ENCODE measurements at places on chromosomes 3 and 15.
A peak's percentile ranks its signal among the peaks of the same experiment; 100 is the strongest.

- peak; percentile 26 for DNase-seq
Measured at GRCh38 chr3:76222201-76222600, 436.9 kb upstream of the ZNF717 start.

GRCh38 chr3:71524672-71525071 lies 58.9 kb downstream of the FOXP1 start:
- no peak for DNase-seq

DNA sequence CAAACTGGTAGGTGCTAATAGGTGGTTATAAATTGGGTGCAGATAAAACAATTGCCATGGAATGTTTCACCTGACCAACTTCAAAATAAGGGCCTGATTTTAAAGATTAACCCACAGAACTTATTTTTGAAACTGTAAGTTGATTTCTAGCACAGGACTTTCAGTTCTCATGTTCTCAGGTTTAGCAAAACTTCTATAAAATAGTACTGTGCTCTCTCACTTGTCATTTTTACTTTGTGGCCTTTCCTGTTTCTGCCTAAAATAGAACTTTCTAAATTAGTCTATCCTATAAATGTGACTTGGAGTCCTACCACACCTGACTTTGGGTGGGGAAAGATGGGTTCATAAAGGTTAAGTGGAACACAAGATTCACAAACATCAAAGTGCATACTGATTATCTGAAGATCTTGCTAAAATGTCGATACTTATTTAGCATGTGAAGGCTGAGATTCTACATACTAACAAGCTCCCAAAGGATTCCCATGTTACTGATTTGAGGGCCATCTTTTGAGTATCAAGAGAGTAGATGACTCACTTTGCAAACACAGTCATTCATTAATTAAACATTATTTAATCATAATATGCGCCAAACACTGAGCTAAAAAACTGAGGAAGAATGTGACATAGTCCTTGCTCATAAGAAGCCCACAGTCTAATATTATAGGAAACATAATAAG lies 38.6 kb downstream of the BTLA start:
- DNase-seq: no peak

GRCh38 chr3:13597661-13598060 lies 48.7 kb downstream of the FBLN2 start:
- no peak for DNase-seq

- DNase-seq: peak; percentile 58
Measured at GRCh38 chr3:129723558-129724324, 117.3 kb upstream of the PLXND1 start.

DNA sequence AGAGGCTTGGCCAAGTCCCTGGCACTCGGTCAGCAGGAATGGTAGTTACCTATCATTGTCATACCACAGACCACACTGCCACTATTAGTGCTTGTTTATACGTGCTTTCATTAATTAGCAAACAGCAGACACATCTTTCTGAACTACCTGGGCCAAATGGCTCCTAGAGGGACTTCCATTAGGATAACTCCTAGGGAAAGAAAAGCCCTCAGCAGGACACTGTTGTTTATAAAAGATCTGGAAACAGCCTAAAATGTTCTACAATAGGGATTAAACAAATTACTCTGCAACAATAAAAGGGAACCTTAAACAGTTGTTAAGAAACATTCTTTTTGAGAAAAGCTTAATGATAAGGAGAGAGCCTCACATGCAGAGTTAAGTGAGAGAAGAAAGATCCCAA lies 38.5 kb downstream of the ARHGEF3 start:
- DNase-seq: no peak

GRCh38 chr3:12679468-12679867 lies 15.6 kb upstream of the RAF1 start:
- no peak for DNase-seq

GRCh38 chr3:135018149-135018923 lies 223.3 kb downstream of the EPHB1 start:
- no peak for DNase-seq

DNA sequence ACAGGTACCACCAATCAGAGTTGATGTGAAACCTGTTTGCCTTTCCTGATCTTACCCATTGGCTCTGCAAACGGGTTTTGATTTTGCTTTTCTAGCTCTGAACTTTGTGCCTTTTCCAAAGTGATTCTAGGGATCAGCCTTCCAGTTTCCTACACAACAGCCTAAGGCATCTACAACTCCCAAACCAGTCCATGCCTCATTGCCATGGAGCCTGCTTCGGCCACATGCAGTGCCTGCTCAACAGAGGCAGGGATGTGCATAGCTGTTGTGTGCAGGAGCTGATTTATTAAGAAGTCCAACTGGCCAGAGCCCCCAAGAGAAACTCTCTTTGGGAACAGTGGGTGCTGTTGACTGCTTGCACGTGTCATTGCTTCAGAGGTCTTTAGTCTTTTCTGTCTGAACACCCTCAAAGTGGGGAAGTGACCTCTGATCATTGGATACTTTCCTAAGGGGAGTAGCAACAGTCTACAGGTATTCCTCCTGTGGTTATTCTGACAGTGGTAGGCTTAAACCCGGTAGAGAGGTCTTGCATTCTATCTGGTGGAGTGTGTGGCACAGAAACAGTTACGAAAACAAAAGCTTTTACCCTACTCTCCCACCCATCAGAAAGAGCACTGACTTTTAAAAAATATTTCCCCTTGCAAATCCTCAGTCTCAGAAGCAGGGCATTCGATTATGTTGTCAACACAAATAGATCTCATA lies 36.6 kb upstream of the THSD4 start:
- DNase-seq: no peak

- peak; percentile 67 for DNase-seq
Measured at GRCh38 chr3:32391643-32392535, at the start of gene CMTM7. Gene CMTM7 (plus strand): TSS chr3:32391853. CDS start chr3:32391907, 54 bp downstream.

- peak; percentile 94 for DNase-seq
Measured at GRCh38 chr3:180416111-180416594, 185.8 kb upstream of the TTC14 start.

GRCh38 chr15:61327019-61327631 lies 98.0 kb upstream of the RORA start:
- peak; percentile 54 for DNase-seq

DNA sequence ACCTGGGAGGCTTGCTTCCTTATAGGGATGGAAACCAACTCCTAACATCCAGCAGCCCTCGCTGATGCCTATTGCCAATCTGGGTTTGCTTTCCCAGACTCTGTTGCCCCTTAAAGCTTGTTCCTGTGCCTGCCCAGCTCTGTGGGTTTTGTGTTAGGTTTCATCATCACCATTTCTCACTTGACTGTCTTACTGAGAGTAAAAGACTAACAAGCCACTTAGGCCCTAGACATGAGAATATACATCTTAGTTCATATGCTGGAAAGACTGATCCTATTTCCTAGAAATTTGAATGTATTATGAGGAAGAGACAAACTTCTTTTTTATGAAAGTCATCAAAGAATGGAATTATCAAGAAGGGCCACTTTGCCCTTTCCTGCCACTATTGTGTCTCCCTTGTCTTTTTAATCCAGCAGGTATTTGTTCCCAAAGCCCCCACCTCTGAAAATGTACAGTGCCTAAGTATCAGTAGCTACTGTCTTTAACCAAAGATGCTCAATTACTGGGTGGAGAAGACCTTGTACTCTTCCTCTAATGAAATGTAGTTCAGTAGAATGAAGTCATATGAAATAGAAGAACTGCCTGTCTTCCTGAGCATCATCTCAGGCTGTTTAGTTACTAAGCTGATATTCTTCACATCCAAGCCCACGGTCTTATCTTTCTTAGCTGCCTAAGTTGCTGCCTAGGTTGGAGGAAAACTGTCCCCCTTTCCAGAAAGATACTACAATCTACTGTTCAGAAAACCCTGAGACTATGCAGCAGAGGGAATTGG lies 59.8 kb upstream of the ZPLD1 start:
- DNase-seq: no peak

GRCh38 chr3:155560594-155560993 lies 184.3 kb downstream of the PLCH1 start:
- no peak for DNase-seq

DNA sequence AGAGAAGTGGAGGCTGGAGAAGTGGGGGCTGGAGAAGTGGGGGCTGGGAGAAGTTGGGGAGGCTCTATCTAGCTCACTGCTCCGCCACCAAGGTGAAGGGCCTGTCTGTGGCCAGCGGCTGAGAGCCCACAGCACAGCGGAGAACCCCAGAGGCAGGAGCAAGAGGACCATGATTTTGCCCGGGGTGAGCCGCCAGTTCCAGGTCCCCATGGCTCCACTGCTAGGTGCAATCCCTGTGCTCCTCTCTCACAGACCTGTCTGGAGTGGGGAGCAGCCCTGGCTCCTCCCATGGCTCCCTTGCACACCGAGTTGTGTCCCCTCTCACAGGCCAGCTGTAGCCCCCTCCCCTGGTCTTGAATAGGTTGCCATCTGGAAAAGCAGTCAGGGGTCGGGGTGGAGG lies 4.7 kb upstream of the NRROS start:
- no peak for DNase-seq

- DNase-seq: no peak
Measured at GRCh38 chr3:66744986-66745385, 244.2 kb upstream of the LRIG1 start.

- DNase-seq: peak; percentile 50
Measured at GRCh38 chr3:184742676-184743135, 30.8 kb upstream of the MAGEF1 start.

- no peak for DNase-seq
Measured at GRCh38 chr15:66644000-66644787, 57.8 kb upstream of the SMAD6 start.

GRCh38 chr3:100157685-100158084 lies 43.4 kb upstream of the FILIP1L start:
- DNase-seq: no peak

DNA sequence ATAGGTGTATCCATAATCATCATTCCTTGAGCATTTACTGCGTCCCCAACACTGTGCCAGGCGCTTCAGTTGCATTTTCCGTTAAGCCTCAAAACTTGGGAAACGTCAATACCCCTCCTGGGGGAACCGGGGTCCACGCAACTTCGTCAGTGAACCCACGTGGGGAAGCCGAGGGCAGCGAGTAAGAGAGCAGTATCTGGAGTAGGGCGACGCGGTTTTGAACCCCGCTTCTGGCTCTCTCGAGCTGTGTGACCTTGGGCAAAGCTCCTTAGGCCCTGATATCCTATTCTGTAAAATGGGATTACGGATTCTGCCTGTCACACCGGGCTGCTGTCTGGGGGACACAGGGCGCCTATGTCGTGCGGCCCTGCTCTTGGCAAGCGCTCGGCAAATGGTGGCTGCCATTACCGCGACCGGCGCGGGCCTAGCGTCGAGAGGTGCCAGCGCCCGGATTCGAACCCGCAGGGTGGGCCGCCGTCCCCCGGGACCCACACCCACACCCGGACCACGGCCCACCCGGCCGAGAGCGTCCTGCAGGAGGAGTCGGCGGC lies 590 bp downstream of the POLG start:
- DNase-seq: no peak

- DNase-seq: no peak
Measured at GRCh38 chr3:6644070-6644929, 216.6 kb upstream of the GRM7 start.

- no peak for DNase-seq
Measured at GRCh38 chr15:91889111-91889815, 35.8 kb downstream of the SLCO3A1 start.

DNA sequence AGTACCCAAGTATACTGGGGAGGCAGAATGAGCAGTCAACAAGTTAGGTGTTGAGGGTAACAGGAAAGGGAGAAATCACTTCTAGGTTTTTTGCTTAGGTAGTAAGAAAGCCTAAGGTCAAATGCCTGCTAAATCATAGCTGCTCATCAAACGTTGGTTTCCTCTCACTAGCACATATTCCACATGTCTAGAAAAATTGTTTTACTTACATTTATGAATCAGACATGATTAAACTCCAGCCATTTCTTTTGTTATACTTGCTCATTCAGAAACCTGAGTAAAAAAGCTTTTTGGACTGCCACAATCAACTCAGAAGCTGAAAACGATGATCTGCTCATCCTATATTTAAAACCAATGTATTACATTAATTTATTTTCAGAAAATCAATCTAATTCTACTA lies 40.2 kb downstream of the SLC9A9 start:
- no peak for DNase-seq

DNA sequence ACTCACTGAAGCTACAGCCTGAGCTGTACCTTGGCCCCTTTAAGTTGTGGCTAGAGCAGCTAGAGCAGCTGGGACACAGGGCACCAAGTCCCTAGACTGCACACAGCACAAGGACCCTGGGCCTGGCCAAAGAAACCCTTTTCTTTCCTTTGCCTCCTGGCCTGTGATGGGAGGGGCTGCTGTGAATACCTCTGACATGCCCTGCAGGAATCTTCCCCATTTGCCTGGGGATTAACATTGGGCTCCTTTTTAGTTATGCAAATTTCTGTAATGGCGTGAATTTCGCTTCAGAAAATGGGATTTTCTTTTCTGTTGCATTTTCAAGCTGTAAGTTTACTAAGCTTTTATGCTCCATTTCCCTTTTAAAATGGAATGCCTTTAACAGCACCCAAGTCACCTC lies 611.2 kb upstream of the ARPP21 start:
- no peak for DNase-seq

GRCh38 chr3:112061152-112061551 lies 25.0 kb upstream of the C3orf52 start:
- DNase-seq: no peak

DNA sequence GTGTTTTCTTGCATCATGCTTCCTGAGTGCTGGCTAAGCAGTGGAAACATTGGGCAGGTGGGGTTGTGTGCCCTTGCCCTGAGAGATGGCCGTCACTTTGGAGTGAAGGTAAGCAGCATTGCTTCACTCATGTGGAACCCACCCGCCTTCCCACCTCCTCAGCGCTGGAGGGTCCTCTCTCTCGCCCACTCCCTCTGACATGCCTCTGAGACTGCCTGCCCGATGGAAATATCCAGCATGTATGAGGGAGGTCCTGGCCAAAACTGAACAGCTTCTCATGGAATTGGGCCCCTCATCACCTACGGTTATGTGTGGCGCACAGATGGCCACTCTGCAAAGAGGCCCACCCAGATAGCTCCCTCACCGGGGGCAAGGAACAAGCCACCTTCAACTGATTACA lies 48.6 kb downstream of the SMAD3 start:
- no peak for DNase-seq

DNA sequence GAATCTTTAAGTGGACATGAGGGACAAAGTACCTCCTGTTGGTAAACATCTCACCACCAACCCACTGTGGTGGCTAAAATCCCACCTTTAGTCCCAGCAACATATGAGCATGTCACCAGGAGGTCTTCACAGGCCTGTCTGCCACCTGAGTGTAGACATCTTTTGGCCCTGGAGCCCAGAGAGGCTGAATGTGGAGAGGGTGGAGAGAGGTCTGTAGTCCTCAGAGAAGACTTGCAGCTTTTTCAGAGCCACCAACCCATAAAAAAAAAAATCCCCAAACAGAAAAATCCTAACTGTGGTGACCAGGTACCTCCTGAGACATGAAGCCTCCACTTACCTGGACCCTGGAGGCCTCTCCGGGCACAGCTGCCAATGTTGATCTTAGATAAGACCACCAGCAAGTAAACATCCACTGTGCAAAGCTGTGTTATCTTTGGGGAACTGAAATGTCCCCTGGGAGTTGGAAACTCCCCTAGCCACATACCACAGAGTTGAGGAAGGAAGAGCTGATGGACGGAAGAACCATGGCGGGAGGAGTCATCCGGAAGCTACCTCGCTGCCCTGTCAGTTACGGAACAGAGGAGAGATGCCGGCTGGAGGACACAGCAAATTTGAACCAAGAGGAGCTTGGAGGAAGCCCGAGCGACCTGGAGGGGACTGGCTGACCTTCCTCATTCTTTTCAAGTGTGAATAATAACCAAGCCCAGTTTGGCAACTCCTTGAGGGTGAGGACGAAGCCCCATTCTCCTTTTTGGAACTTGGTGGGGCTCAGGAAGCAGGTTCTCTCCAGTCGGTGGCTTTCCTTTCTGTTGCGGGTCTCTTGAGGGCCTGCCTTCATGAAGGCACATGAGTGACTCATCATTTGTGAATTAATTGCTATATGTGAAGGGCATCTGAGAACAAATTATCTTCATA lies at the start of gene GHRL:
TSS of gene GHRL (minus strand) at position 443 of the 915 bp plus-strand sequence. CDS start 2,767 bp downstream, outside the sequence.
- no peak for DNase-seq

GRCh38 chr3:28077572-28077971 lies 163.8 kb upstream of the CMC1 start:
- DNase-seq: peak; percentile 15

Measured in SK-MEL-5 (cell line).